ENCODE measurements at places on chromosomes 1 and 21. TPM values are rescaled to one million over a fixed set of nuclear protein-coding genes. Genes with fewer than 3 reads are reported as not detected.

DNA sequence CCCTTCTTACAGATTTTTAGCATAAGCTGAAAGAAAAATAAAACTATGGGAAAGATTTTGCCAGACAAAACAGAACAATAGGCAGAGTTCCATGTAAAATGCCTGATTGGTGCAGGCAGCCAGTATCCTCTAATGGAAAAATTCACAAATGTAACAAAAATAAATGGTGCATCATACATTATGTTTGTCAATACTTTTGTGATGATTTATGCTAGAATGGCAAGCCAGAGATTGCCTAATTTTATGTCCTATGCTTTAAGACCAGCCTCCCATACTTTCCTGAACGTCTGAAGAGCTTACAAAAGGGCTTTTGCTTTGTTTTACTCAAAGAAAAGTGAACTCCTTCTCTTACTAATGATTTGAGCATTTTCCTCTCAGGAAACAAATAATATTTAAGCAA lies 81.5 kb upstream of the KCNJ15 start:
- DNase-seq = no peak

DNA sequence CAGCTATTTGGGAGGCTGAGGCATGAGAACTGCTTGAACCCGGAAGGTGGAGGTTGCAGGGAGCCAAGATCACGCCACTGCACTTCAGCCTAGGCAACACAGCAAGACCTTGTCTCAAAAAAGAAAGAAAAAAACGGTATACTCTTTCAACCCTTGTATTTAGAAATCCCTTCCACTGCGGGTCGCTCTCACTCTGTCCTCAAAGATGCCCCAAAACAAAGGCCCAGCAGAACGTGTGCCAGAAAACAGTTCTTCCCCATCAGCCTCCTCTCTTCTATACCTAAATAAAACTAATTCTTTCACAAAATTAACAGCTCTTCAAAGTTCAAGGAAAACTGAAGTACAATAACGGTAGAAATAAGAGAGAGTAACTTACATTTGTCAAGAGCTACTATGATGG lies 13.2 kb downstream of the SETD4 start:
- DNase-seq = no peak

The C21orf91 gene
- 16.8 TPM for total RNA-seq

The NAXE gene
- total RNA-seq = 69.2 TPM

The POU3F1 gene
- total RNA-seq = not detected

DNA sequence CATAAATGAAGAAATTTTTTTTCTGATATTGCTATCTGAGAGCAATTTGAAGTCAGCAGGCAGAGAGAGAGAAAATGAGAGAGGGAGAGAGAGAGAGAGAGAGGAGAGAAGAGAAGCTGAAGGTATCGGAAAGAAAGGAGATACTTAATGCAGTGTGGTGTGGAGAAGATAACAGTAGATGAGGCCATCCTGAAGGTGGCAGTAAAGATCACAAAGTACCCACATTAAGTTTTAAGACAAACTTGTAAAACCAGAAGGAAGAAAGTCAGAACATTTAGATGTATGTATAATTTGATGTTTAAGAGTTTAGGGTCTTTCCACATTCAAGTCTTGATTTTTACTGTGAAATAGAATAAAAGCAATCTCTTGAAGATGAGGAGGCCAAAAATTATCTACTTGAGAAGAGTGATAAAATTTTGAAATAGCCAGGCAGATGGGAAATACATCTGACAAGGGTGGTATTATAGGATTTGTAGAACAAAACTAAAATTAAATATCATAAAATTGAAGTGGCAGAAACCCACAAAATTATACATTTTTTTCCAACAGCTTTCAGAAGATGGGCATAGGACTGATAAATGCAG lies 1753.4 kb downstream of the MRPL39 start:
- no peak for DNase-seq

- no peak for DNase-seq
These were observed 22.4 kb downstream of the EDN2 start for GRCh38 chr1:41461790-41462679.

All from upper lobe of right lung (tissue), 1 donor.